ENCODE measurements at places on chromosomes 2 and 18. TPM values are rescaled to one million over a fixed set of nuclear protein-coding genes. Genes with fewer than 3 reads are reported as not detected.

Gene PROKR1
- total RNA-seq = not detected

Gene ZNF397
- total RNA-seq = 12.5 TPM

Gene TUBA4B
- not detected for total RNA-seq

Gene C2orf80
- not detected for total RNA-seq

Gene ACKR3
- total RNA-seq = 0.33 TPM

Gene KIF5C
- total RNA-seq = 2.6 TPM

Gene CD226
- 181 TPM for total RNA-seq

Gene SLC9A4
- total RNA-seq = 0.10 TPM

Gene CCDC148
- total RNA-seq = not detected

Gene HMSD
- 55.4 TPM for total RNA-seq

Gene RAB6D
- not detected for total RNA-seq

Gene QPCT
- 0.33 TPM for total RNA-seq

Gene ANO7
- total RNA-seq = 7.1 TPM

Gene TNFAIP6
- total RNA-seq = 0.64 TPM

DNA sequence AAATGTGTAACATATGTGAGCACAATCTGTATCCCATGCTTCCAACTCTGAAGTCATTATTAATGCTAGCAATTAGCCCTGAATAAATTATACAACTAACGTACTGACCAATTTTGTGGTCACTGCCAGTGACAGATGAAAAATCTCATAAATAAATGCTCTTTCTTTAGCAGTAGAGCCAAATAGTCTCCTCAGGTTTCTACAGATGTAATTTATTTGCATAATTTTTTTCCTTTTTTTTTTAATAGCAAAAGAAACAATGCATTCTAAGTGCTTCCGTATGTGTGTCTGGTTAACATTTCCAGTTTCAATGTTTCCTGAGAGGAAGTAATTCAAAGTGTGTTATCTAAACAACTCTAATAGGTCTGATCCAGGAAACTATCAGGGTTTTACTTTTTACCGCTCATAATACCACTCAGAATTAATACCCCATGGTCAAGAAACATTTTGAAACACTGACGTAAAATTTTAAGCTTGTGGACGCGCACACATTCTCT, 108.4 kb downstream of the MEP1B start:
- H3K4me1 ChIP-seq = no peaks in the 10 kb centered on the region
- no peaks in the 10 kb centered on the region for H3K36me3 ChIP-seq
- DNase-seq = no peak
- H3K4me3 ChIP-seq = no peak overlapping the region

- H3K4me3 ChIP-seq = no peak overlapping the region
- no peak overlapping the region for H3K27ac ChIP-seq
- H3K4me1 ChIP-seq = no peaks in the 10 kb centered on the region
- H3K27me3 ChIP-seq = no peaks in the 10 kb centered on the region
Observed at GRCh38 chr2:53087262-53087873, 680.2 kb upstream of the CHAC2 start.

DNA sequence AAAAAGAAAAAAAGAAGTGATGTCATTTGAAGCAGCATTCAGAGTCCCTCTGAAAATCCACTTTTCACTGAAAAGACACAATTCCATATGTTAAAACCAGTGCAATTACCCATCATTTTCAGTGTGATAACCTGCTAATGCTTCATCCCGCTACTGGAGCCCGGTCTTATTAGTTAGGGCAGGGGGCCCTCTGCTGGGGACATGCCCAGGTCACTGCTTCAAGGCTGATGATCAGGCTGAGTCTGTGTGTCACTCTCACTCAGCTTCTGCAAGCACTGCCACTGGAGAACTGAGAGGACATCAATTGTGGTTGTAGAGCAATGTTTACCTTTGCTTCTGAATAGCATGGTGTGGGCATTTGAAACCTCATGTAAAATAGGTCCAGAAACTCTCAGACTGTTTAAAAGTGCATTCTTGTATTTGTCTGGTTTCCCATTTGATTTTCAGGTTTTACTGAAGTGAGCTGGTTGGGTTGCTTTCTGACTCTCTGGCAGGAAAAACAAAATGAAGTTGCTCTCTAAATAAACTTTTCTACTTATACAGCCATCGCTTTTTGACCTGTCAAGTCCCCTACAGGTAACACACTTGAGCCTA, 49.2 kb upstream of the NXPH2 start:
- H3K4me1 ChIP-seq = no peaks in the 10 kb centered on the region
- peaks cover 7% of the 10 kb centered on the region for H3K27me3 ChIP-seq
- H3K27ac ChIP-seq = no peak overlapping the region

GRCh38 chr2:26651799-26652198, 10.6 kb upstream of the CIB4 start:
- H3K4me1 ChIP-seq = no peaks in the 10 kb centered on the region
- H3K27me3 ChIP-seq = peaks cover 16% of the 10 kb centered on the region

DNA sequence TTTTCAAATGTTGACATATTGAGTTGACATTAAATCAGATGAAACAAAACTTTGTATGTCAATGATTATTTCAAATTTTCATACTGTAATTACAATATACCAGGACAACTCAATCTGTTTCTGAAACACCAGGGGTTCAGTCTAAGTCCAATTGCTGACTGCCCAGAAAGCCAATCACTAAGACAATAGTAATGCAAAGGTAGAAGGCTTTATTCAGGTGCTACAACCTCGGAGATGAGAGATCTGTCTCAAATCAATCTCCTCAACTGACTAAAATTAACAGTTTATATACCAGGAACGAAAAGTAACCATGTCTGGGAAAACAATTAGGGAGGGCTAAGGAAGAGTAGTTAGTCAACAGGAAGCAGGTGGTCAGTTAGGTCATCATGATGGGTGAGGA, 1400.4 kb downstream of the SUCLG1 start:
- H3K4me1 ChIP-seq = no peaks in the 10 kb centered on the region
- no peak overlapping the region for H3K27ac ChIP-seq
- DNase-seq = no peak
- no peak overlapping the region for H3K4me3 ChIP-seq
- H3K27me3 ChIP-seq = no peaks in the 10 kb centered on the region

DNA sequence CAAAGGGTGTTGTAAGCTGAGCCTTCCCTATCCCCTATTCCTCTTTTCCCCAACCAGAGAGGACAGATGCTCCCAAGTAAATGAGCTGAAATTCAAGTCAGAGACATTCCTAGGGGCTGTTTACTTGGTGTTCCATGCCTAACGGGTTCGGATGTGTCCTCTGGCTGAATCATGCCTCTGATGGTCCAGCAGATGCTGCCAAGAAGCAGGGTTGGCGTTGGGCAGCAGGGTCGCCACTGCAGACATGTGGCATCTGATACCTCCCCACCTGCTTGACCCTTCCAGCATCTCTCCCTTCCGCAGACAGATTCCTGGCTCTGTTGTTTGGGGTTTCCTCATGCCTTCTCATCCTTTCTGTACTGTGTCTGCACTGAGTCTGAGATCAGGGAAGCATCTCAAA, 108.3 kb downstream of the HNRNPLL start:
- DNase-seq = no peak
- H3K36me3 ChIP-seq = no peaks in the 10 kb centered on the region
- peaks cover 7% of the 10 kb centered on the region for H3K4me1 ChIP-seq
- H3K27ac ChIP-seq = no peak overlapping the region

GRCh38 chr2:229582151-229582550, 132.2 kb downstream of the DNER start:
- no peak overlapping the region for H3K27ac ChIP-seq
- H3K4me1 ChIP-seq = peaks cover 4% of the 10 kb centered on the region
- no peak for DNase-seq
- H3K4me3 ChIP-seq = no peak overlapping the region
- H3K36me3 ChIP-seq = no peaks in the 10 kb centered on the region

DNA sequence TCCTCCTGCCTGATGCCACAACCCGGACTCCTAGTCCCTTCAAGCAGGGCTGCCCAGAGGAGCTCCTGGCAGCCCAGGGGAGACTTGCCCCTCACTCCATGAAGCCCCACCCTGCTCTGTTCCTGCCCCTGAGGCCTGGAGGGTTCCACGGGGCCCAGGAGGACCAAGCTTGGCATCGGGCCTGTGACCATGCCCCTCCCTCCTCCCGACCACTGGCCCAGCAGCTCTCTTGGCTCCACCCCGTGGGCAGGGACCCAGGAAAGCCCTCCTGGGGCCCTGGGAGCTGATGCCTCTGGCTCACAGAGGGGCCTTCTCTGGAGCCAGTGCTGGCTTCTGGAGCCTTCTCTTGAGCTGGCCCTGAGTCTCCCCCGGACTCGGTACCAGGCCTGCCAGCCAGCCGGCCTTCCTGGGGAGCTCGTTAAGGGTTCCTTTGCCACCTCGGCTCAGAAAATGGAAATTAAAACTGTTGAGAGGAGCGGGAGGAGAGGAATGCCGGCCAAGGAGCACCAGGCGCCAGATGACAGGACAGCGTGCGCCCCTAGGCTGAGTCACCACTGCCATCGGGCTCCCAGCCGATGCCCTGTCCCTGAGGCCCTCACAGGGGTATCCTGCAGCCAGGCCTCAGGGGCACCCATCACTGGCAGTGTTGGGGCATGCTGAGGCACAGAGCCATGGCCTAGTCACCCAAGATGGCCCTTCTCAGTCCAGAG, 40.6 kb upstream of the SNED1 start:
- H3K36me3 ChIP-seq = no peaks in the 10 kb centered on the region
- H3K4me1 ChIP-seq = no peaks in the 10 kb centered on the region
- no peak overlapping the region for H3K27ac ChIP-seq
- H3K27me3 ChIP-seq = peaks cover 2% of the 10 kb centered on the region

GRCh38 chr2:16971722-16972234, 306.1 kb upstream of the CYRIA start:
- no peak for DNase-seq
- no peak overlapping the region for H3K4me3 ChIP-seq
- H3K27ac ChIP-seq = no peak overlapping the region
- H3K36me3 ChIP-seq = no peaks in the 10 kb centered on the region
- H3K4me1 ChIP-seq = no peaks in the 10 kb centered on the region

GRCh38 chr2:72864500-72864899, 22.7 kb upstream of the SPR start:
- H3K27me3 ChIP-seq = peaks cover 64% of the 10 kb centered on the region
- H3K4me1 ChIP-seq = peaks cover 5% of the 10 kb centered on the region
- no peak overlapping the region for H3K4me3 ChIP-seq
- H3K27ac ChIP-seq = no peak overlapping the region
- DNase-seq = no peak

GRCh38 chr2:28273751-28274150, 118.9 kb upstream of the FOSL2 start:
- peak; percentile 67 for DNase-seq
- peak overlapping the region; percentile 93 for H3K27ac ChIP-seq
- H3K4me3 ChIP-seq = peak overlapping the region; percentile 68
- H3K4me1 ChIP-seq = peaks cover 63% of the 10 kb centered on the region
- H3K36me3 ChIP-seq = peaks cover 5% of the 10 kb centered on the region
- no peaks in the 10 kb centered on the region for H3K27me3 ChIP-seq

GRCh38 chr2:26305540-26305939, 40.4 kb upstream of the SELENOI start:
- H3K36me3 ChIP-seq = no peaks in the 10 kb centered on the region
- H3K4me1 ChIP-seq = no peaks in the 10 kb centered on the region
- H3K27ac ChIP-seq = no peak overlapping the region
- no peak overlapping the region for H3K4me3 ChIP-seq
- no peak for DNase-seq

DNA sequence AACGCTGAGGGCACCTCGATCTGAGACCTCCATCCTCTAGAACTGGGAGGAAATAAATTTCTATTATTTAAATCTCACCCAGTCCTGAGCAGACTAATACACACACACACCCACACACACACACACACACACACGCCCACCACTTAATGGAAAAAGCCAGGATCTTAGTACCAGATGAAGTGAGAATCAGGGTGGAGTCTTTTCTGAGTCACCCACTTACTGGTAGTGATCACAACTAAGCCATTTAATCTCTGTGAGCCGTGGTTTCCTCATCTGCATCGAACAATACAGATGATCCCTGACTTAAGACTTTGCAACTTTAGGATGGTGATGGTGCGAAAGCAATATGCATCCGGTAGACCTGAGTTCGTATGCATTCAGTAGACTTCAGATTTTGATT, 18.6 kb downstream of the THNSL2 start:
- no peak for DNase-seq
- H3K27ac ChIP-seq = no peak overlapping the region
- H3K4me3 ChIP-seq = no peak overlapping the region
- peaks cover 6% of the 10 kb centered on the region for H3K36me3 ChIP-seq
- H3K27me3 ChIP-seq = peaks cover 4% of the 10 kb centered on the region

- peak overlapping the region; percentile 99 for H3K27ac ChIP-seq
- DNase-seq = peak; percentile 73
- no peaks in the 10 kb centered on the region for H3K27me3 ChIP-seq
- H3K36me3 ChIP-seq = peaks cover 19% of the 10 kb centered on the region
- H3K4me3 ChIP-seq = peak overlapping the region; percentile 72
Observed at GRCh38 chr18:44733069-44733753, 52.5 kb downstream of the SETBP1 start.

GRCh38 chr2:210475706-210476105, 853 bp downstream of the LANCL1 start:
- DNase-seq = no peak
- H3K36me3 ChIP-seq = peaks cover 9% of the 10 kb centered on the region
- H3K4me3 ChIP-seq = peak overlapping the region; percentile 91
- H3K27me3 ChIP-seq = no peaks in the 10 kb centered on the region
- H3K4me1 ChIP-seq = peaks cover 28% of the 10 kb centered on the region
- H3K27ac ChIP-seq = peak overlapping the region; percentile 93

DNA sequence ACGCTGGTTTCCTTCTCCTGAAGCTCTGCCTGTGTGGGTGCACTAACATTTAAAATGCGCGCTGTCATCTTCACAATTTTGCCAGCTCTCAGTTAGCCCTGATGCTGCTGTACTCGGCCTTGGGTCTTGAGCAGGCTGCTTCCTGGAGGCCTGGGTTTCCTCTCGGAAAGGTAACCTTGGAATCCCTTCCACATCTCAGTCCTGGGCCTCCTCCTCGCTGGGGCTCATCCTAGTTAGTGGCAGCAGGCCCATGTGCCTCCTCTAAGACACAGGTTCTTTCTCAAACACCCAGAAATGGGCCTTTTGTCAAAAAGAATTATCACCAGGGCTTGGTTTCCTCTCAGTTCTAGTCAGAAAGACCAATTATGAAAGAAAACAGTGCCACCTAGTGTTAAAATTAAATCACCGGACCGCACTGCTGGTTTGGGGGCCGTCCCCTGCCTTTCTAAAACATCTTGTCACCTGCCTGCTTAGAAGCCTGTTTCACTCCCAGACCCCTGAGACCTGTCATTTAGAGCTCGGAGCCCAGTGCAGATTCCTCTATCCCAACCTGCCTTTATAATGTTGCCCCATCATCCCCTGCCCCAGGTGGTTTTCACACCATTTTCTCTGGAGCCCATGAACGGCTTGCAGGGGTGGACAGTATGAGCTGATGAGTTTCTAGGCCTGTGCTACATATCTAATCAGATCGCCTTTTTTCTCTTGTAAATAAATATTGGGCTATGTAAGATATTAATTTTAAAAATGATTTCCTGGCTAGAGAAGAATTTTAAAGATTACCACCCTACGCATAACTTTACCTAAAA, 42.4 kb downstream of the HK2 start:
- H3K4me3 ChIP-seq = no peak overlapping the region
- H3K4me1 ChIP-seq = peaks cover 23% of the 10 kb centered on the region
- peaks cover 11% of the 10 kb centered on the region for H3K36me3 ChIP-seq

DNA sequence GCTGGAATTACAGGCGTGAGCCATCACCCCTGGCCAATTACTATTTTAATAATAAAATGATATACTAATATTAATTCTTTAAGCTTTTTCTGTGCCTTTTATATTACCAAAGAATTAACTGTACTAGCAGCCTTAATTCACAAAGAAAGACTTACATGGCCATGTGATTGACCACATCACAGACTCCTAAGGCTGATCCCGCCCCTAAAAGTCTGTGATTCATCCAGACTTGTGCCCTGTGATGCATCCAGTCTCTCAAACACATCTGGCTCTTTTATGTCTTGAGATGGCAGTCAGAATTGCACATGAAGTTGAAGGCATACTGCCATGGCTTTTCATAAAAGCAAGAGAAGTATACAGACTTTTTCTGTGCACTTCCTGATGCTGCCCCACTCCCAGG, 91.7 kb downstream of the DTNA start:
- peaks cover 20% of the 10 kb centered on the region for H3K27me3 ChIP-seq
- peaks cover 22% of the 10 kb centered on the region for H3K4me1 ChIP-seq
- no peak overlapping the region for H3K4me3 ChIP-seq
- H3K36me3 ChIP-seq = no peaks in the 10 kb centered on the region

Measured in natural killer cell treated with Interleukin-12 subunit alpha and Interleukin-12 subunit beta and Interleukin-15 and Interleukin-18, amount 100 ng/mL, for 72 hours (primary cell).